AG09319 (cell line): ENCODE measurements at places on chromosomes 11 and 22.

DNA sequence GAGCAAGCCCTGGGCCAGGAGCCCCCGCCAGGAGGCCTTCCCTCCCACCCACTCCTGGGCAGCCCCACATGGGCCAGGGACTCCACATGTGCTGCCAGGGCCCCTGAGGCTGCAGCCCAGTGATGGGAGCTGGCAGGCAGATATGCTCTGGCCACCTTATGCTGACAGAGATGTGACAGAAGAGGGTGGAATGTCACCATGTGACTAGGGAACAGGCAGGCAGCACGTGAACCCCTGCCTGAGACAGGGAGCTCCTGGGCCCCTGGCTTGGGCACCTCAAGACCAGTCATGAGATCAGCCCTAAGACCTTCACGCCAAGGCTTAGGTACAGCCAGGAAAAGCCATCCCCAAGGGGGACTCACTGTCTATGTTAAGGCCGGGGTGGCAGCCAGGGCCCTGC is 9.1 kb downstream of the PRODH start:
- DNase-seq: no peak

DNA sequence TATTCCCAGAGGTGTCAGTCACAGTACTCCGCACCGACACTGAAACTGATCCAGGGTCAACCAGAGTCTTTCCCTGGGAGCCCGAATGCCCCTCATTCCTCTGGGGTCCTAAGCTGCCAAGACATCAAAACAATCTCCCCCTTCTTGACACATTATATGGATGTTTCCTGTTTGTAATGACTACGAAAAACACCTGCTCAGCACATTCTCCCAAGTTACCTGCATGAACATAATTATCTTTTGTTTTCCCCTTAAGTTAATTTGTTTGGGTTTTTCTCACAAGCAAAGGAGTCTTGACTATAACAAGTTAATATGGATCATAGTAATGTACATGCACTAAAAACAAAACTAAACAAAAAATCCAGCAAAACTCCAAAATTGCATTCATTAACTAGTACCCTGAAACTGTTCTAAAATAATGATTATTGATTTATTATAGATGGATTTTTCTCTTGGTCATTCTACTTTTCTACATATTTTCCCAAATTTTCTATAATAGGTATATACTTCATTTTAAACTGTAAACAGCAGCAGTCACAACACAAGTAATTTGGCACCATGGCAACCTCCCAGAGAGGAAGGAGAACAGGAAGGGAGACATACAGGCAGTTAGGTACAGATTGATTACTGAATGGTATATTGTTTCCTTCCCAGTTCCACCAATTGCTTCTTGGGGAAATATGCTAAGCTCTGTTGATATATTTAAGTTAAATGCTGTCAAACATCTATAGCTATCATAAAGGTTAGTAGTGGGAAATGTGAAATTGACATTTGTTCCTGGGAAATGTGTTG is 631.5 kb downstream of the METTL15 start:
- DNase-seq: no peak

DNA sequence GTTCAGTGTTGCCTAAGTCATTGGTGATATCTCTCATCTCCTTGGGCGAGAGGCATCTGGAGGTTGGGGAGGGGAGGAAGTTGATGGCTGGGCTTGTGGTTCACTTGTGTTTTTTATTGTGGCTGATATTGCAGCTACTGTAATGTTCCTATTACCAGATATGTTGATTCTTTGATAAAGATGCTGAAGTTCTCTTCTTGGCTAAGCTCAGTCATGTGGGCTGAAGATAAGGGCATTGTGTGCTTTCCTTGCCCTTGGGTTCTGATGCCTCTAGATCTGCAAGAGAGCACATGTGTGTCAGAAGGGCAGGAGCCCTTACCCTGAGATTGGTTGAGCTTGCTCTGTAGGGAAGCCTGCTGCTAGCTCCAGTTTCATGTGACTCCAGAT is 12.0 kb downstream of the STX3 start:
- no peak for DNase-seq

DNA sequence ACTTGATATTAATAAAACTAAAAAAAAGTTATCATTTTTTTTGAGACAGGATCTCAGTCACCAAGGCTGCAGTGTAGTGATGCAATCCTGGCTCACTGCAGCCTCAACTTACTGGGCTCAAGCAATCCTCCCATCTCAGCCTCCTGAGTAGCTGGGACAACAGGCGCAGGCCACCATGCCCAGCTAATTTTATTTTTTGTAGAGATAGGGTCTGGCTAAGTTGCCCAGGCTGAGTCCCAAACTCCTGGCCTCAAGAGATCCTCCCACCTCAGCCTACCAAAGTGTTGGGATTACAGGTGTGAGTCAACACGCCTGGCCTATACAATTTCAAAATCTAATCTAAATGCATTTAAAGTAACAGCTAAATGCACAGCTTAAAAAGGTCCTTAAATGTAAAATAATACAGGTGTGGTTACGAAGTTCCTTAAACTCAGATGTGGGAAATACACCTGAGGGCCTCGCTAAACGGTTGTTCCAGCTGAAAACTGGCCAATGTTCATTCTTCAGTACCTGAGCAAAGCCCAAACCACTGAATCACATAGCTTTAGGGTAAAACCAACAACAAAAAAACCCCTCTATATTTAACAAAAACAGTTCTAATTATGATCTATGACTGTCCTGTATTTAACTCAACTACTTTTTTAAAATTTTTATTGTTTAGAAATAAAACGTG is 11.8 kb downstream of the NAP1L4 start:
- DNase-seq: no peak

- DNase-seq: no peak
Observed at GRCh38 chr22:35452351-35452781, 52.4 kb downstream of the MCM5 start.
